ENCODE measurements at places on chromosomes 12 and 14.

GRCh38 chr12:24945039-24945438, 3.9 kb downstream of the BCAT1 start:
- no peak for DNase-seq

- DNase-seq: no peak
These were observed 17.4 kb downstream of the CEP170B start for GRCh38 chr14:104882325-104882973.

- no peak for DNase-seq
These were observed 907.9 kb downstream of the VRK1 start for GRCh38 chr14:97705107-97705506.

DNA sequence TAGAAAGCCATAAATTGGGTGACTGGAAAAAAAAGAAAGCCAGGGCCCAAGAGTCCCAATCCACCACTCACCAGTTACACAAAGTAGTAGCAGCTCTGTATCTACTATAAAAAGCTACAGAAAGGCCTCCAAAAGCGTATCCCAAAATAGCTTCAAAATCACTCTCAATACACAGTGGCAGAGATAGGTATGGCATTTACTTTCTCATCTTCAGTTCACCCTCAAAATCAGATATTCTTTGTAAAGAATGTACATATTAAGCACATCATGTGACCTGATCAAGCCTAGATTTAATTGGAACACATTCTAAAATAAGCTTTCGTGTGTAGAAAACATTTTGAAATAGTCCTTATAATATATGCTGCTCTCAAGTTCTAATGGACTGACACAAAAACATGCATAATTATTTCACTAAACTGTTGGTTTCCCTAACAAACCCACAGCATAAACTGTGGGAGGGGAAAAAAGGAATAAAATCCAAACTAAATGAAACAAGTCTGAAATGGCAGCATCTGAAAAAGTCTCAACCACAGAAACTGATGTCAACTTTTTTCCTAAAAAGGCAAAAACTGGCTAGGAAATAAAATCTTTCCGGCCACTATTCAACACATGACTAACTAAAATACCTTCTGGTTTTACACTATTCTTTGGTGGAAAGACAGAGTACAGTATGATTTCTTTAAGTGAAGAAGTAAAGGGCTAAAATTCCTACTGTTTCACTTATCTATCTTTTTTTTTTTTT, 25.9 kb downstream of the UBE2N start:
- no peak for DNase-seq
